Dermis blood vessel endothelial cell (primary cell): ENCODE measurements at places on chromosomes 4 and X. TPM values are rescaled to one million over a fixed set of nuclear protein-coding genes. Genes with fewer than 3 reads are reported as not detected.

Gene XPNPEP2
- total RNA-seq: not detected in 2 replicates

DNA sequence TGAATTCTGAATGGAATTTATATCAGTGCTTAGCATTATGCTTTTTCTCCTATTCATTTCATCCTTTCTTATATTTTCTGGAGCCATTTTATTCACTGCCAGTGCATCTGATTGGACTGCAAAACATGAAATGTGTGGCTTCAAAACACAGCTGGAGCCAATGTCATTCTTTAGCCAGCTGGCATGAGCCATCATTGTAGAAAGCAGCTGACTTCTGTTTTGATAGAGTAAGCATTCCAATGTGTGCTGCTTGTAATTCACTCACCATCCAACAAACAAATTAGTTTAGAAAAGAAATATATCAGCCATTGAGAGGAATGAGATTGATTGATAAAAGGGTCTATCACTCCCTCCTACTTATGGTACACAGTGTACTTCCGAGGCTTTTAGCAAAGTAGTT, 2616.0 kb downstream of the ARAP2 start:
- no peak for DNase-seq

DNA sequence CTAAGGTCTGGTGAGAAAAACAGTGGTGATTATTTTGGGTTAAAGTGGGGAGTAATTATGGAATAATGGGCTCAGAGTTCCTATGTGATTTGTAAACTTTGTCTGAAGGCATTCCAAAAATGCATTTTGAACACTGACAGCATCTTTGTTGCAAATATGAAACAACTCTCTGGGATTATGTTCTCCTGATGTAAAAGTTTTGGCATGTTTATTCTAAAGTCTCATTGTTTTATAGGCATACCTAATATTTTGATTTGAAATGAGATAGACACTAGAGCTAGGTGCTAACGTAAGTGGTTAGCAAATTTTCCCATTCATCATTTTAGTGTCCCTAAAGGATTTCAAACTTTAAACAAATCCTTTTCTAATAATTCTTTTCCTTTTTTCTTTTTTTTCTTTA, 140.9 kb upstream of the ANXA3 start:
- no peak for DNase-seq

DNA sequence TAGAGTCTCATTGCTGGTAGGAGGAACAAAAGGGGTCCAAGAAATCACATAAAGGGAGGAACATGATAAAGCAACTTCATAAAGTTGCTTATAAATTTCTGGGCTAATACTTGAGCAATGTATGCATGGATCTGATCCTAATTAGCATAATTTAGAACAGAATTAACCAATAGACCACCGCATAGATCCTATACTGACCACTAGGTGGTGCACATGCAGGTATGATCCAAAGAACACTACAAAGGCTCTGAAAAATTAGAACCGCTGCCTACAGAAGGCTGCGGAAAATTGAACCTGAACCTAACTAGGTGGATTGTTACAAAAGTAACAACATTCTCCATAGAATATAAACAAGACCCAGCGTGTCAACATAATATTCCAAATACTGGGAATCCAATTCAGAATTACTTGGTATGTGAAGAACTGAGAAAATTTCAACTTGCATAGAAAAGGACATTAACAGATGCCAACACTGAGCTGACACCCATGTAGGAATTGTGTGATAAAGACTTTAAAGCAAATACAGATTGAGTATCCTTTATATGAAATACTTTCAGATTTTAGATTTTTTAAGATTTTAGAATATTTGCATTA, 23.3 kb downstream of the BRCC3 start:
- peak; percentile 53 for DNase-seq

DNA sequence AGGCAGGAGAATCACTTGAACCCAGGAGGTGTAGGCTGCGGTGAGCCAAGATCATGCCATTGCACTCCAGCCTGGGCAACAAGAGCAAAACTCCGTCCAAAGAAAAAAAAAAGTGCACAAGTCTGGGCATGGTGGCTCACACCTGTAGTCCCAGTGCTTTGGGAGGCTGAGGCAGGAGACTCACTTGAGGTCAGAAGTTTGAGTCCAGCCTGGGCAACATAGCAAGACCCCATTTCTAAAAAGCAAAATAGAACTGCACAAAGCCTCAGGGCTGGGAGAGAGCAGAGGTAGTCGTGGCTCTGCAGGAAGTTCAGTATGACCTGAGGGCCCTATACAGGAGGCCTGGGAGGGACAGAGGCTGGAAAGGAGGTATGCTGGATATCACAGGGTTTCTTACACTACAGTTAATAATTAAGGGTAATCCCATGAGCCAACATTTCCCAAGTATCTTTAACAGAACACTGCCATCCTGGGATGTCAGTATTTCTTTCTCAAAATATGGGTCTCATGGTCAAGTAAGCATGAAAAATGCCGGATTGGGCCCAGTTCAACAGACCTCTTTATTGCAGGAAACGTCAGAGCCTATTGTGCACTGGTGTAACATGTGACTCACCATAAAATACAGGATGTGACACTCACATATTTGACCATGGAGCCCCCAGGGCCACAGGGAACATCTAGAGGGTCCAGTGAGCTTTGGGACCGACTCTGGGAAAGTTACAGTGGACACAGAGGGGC, 37.8 kb downstream of the ACSL1 start:
- DNase-seq: peak; percentile 47

DNA sequence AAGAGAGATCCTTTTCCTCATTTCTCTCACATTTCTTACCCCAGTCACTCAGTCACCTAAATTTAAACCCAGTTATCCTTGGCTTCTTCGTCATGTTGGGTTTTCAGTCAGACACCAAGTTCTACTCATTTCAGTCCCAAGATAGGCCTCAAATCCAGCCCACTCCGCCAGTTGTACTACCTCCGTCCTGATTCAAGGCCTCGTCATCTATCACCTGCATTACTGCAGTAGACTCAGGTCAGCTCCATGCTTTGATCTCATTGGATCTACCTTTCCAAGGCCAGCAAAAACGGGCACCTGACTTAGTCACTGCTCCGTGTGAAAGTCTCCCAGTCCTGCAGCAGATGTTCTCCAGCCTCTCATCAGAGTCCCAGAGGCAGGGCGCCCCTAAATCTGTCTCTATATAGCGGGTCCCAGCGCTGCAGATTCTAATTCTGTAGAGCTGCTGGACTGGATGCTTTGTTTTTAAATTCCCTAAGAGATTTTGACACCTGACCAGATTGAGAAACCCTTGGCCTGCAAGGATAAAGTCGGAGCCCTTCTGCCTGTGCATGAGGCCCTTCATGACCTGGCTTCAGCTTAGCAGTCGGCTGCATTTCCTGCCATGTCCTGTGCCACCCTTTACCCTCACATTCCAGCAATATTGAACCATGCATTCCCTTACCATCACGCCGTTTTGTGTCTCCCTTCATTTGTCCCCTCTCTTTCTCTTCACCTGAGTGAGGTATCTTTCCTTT, 53.7 kb downstream of the ZFX start:
- DNase-seq: no peak
